ENCODE measurements at places on chromosomes 3 and 15.
A peak's percentile ranks its signal among the peaks of the same experiment; 100 is the strongest.

DNA sequence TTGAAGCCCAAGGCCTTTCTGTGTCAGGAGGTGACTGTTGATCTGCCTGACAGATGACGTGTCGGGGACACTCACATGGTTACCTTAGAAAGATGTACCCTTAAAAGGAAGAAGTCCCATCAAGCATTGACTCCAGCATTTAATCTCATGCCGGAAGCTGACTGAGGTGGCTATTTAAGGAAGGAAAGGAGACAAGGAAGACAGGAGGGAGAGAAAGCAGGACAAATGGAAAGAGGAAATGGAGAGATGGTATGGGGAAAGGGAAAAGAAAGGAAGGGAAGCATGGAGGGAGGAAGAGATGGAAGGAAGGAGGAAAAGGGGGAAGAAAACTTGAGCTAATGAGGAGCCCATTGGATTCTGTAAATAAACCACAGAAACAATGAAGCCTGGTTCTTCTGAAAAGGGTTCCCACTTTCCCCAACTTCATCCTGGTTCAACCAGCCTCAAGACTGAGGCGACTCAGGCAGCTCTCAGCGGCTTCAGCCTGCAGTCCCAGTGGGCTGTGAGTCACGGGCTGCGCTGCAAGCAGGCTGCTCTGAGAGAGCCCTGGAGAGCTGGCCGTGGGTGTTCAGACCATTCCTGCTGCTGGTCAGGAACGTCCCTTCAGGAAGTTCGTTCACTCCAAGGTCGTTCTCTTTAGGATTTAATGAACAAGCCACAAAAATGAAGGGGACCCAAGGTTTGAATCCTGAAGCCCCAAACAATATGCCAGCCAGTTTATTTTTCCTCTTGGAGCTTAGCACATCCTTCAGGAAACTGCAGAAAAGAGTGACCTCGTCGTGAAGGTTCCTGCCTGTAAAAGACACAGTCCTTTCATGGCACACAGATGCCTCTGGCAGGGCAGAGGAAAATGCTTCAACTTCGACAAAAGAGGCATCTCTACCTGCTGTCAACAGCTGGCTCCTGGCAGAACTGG lies 69.6 kb upstream of the THBS1 start:
- DNase-seq, result peak; percentile 90

DNA sequence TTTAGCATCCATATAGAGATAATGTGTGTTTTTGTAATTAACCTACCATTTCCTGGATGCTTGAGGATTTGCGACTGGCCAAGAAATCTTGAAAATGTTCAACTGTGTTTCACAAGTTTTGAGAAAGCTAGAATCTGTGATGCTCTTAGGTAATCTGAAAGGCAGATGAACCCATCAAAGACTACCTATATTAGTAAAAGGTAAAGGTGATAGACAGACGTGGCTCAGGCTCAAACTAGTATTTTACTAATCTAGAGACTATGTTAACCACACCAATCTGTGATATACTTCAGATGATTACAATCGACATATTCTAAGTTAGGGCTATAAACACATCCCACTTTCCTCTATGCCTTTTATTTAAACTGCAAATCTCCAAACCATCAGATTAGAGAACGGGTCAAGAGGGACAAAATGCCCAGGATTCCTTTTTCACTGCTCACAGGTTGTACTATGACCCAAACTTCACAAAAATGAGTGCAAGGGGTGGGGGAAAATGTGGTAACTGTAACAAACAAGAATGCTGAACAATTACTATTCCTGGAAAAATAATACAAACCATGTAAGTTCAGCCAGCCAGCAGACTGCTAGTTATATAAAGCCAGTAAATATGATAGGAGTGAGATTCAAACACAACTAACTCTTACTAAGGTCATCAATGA lies 295.1 kb downstream of the FOXP1 start:
- no peak for DNase-seq

DNA sequence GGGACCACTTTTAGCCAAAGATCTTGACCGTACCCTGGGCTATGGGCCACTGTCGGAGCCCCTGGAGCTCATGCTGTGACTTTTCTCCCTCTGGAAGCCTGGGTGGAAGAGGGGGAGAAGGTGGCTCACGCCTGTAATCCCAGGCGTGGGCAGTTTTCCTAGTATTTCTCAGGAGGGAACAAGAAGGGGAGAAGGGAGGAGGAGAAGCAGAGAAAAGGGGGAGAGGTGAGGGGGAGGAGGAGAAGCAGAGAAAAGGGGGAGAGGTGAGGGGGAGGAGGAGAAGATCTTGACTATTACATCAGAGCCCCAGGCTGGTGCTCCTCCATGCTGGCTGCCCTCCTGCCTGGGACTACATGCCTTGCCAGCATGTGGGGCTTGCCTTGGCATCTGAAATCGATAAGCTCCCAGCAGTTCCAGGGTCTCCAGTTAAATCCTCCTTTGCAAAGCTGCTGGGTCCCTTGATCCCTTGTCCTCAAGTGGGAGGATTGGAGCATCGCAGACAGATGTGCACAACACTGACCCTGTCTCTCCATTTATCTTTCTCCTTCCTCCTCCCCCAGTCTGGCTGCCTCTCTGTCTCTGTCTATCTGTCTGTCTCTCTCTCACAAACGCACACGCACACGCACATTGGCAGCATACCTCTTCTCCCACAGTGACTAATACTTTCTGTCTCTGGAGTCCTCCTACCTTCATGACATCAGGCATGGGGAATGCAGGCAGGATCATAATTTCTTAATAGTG lies 41.6 kb downstream of the MRAS start:
- peak; percentile 91 for DNase-seq

DNA sequence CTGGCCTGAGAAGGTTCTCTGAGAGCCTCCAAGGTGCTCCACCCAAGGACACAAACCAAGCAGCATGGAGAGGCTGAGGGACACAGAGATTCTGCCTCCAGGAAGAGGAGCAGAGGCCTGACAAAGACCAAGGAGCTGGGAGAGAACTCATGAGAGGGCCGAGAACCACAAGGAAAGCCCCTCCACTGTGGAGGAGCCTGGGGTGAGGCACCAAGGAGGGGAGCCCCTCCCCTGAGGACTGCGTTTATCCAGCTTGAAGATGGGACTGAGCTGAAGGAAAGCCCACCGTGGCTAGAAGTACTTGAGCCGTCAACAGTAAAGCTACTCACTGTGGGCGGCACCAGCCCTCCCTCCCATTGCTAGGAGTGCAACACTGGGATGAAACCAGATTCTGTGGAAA lies 63.1 kb upstream of the MEF2A start:
- no peak for DNase-seq

- DNase-seq, result no peak
These were observed 107.1 kb downstream of the OXSM start for GRCh38 chr3:25897019-25897418.

- no peak for DNase-seq
These were observed 32.9 kb downstream of the PIK3CB start for GRCh38 chr3:138801792-138802191.

DNA sequence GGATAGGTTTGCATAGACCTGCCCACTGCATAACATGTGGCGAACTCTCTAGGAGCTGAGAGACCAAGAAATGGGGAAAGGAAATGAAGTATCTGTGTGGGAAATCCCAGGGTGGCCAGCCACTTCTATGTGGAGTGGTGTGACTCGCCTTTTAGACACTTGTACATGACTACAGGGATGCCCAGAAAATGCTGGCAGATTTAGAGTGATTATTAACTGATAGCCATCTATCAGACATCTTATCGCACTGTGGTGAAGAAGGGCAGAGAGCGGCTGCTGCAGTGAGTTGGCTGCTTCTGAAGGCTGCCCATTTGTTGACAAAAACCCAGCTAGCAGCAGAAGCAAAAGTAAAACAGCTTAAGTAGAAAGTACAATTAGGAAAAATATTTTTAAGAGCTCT lies 18.1 kb upstream of the STAC start:
- DNase-seq, result peak; percentile 42

DNA sequence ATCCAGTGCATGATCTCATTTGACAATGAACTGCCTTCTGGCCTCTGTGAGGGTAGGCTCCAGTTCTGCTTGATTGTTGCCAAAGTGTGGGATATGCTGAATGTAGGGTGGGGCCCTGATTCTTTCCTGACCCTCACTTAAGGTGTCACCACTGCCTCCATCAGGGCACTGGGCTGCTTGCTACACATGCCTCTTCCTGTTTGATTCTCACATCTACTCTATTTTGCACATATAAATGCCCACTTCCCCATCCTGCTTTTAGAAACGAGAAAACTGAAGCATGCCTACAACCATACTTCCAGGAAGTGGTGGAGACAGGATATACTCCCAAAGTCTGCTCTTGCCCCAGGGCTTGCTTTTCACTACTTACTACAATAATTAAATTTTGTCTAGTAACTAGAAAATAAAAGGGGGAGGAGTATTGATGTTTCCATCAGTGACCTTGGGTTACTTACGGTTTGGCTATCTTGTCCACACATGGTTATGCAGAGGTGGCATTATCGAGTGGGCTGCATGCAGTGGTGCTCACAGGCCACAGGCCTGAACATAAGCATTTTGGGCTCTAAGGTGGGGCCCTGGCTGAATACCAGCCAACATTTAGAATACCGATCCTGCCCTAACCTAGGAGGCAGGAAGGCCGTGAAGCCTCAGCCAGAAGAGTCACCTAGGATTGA lies 6.7 kb downstream of the ZDHHC3 start:
- no peak for DNase-seq

GRCh38 chr3:21446027-21446426 lies 305.0 kb downstream of the ZNF385D start:
- no peak for DNase-seq

DNA sequence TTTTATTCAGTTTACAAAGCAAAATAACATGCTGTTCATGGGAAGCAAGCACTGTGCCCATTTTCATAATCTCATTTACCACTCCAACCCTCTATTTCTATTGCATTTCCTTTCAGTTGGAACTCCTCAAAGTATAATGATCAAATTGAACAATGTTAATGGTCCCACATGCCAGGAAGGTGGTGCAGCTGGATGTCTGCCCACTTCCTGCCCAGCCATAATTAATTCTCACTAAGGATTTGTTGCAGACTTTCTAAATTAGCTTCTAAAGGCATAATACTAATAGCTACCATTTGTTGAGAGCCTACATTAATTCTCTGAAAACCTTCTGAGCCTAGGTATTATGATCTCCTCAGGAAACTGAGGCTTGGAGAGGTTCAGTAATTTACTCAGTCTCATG lies 316.1 kb upstream of the TPM1 start:
- no peak for DNase-seq

DNA sequence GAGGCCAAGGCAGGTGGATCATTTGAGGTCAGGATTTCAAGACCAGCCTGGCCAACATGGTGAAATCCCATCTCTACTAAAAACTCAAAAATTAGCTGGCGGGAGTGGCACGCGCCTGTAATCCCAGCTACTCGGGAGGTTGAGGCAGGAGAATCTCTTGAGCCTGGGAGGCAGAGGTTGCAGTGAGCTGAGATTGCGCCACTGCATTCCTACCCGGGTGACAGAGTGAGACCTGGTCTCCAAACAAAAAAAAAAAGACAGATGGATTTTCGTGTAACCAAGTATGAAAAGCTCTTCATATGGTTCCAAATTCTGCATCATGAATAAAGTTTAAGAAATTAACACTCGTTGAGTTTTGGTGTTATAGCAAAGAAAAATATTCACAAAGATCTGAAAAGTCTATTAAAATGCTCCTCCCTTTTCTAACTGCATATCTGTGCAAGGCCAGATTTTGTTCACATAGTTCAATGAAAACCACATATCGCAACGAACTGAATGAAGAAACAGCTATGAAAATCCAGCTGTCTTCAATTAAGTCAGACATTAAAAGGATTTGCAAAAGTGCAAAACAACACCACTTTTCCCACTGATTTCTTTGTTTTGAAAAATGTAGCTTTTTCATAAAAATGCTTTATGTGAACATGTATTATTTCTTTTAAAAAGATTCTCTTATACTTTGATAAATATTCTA lies 23.8 kb upstream of the FBLN2 start:
- peak; percentile 86 for DNase-seq

- no peak for DNase-seq
These were observed 34.9 kb upstream of the GPR160 start for GRCh38 chr3:170002879-170003278.
